Thyroid gland (tissue), 4 donors: ENCODE measurements at places on chromosomes 2 and 18. TPM values are rescaled to one million over a fixed set of nuclear protein-coding genes. Genes with fewer than 3 reads are reported as not detected.

Gene CYTIP
- total RNA-seq, result 10.6 TPM

Gene TRMT61B
- total RNA-seq, result 18.6 TPM

Gene PIEZO2
- total RNA-seq, result 5.0 TPM

Gene CHST10
- total RNA-seq, result 12.9 TPM

Gene DNAH7
- 9.9 TPM for total RNA-seq

Gene SERPINB4
- total RNA-seq, result not detected

Gene TUBA4B
- not detected for total RNA-seq

Gene VAMP8
- 171 TPM for total RNA-seq

Gene ITPRIPL1
- total RNA-seq, result not detected

Gene RESP18
- total RNA-seq, result not detected

Gene KIF1A
- 1.7 TPM for total RNA-seq

Gene B3GNT7
- total RNA-seq, result 6.8 TPM

Gene IL36A
- total RNA-seq, result not detected

Gene SCRN3
- 26.0 TPM for total RNA-seq

Gene RBM44
- total RNA-seq, result 4.1 TPM

Gene KIAA2012
- total RNA-seq, result not detected

Gene SPEG
- total RNA-seq, result 3.5 TPM

Gene IFIH1
- total RNA-seq, result 21.4 TPM

Gene ZSWIM2
- total RNA-seq, result not detected

Gene FTCDNL1
- 17.1 TPM for total RNA-seq

Gene ANKAR
- total RNA-seq, result 23.5 TPM

Gene ZNF396
- total RNA-seq, result 9.4 TPM

Gene CBLN2
- total RNA-seq, result not detected

Gene IGFBP5
- 914 TPM for total RNA-seq

Gene TTC31
- 18.9 TPM for total RNA-seq

Gene FBXO48
- 0.94 TPM for total RNA-seq

Gene REG1A
- not detected for total RNA-seq

Gene SNED1
- total RNA-seq, result 122 TPM

Gene PMAIP1
- 2.3 TPM for total RNA-seq

Gene RNMT
- total RNA-seq, result 26.7 TPM

Gene TRABD2A
- 0.20 TPM for total RNA-seq

Gene ESPNL
- total RNA-seq, result 3.6 TPM

Gene FEV
- not detected for total RNA-seq

Gene ATL2
- total RNA-seq, result 126 TPM

Gene TPRKB
- total RNA-seq, result 16.2 TPM
